ENCODE measurements at places on chromosomes 1 and 21. TPM values are rescaled to one million over a fixed set of nuclear protein-coding genes. Genes with fewer than 3 reads are reported as not detected.

RGS8 gene
- total RNA-seq: not detected

TMEM52 gene
- total RNA-seq: 2.1 TPM

DNA sequence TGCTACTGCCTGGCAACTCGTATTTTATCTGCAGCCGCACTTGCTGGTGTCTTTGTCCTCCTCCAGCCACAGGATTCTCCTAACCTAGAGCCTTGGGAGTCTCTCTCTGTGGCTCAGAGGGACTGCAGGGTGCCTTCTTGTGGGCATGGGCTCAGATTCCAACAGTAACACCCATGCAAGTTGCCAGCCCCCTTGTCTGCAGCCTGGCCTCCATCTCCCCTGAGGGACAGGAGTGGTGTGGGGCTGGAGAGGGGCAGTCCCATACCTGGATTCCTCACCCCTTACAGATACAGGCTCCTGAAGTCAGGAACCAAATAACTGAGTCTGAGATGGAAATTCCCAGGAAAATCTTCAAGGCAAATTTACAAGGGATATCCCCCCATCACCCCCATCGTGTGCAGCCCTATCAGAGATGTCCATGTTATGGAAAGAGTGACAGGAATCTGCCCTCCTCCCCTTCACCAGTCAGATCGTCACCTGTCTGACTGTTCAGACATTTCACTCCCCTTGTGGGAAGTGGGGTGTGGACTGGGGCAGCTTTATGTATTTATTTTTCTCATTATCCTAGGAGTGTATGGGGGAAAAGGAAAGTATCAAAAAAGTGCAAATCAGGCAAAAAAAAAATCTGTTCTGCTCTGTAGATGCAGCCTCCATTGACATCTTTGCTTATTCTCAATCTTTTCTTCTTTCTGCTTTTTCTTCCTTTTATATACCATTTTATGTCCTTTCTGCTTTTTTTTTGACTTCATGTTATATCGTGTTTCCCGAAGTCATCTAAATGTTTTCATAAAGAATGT, 70.8 kb downstream of the MAN1C1 start:
- DNase-seq: no peak

LRRC3 gene
- total RNA-seq: 2.7 TPM
